Smooth muscle cell of the brain vasculature (primary cell): ENCODE measurements at places on chromosomes 2 and 18.

GRCh38 chr2:105375001-105375561 lies 23.8 kb downstream of the FHL2 start:
- DNase-seq: peak; percentile 73

DNA sequence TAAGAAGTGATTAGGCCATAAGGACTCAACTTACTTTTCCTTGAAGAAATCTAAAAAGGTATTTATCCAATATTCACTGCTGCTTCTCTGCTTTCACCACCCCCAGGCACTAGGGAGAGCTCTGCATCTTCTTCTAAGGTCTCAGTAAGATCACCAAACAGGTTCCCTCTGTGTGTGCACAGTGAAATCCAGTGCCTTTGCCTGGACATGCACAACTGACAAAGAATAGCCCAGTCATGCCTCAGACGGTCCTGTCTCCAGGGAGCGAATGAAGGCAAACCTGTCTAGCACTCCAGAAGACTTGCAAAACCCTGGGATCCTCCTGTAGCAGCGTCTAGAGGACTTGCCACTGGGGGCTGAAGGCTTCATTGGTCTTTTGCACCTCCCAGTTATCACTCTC lies 344.5 kb upstream of the LRATD1 start:
- no peak for DNase-seq

DNA sequence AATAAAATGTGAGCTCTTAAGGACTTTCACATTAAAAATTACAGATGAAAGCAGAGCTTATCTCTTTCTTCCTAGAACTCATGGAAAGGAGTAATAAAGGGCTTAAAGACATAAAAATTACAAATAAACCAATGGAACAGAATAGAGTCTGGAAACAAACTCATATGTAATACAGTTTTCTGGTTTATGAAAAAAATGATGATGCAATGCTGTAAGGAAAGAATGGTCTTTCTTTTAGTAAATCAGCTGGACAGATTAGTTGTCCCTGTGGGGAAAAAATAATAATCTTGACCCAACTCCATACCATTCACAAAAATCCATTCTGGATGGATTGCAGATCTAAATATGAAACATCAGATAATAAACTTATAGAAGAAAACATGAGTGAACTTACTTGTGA lies 54.2 kb downstream of the TMEM185B start:
- no peak for DNase-seq

DNA sequence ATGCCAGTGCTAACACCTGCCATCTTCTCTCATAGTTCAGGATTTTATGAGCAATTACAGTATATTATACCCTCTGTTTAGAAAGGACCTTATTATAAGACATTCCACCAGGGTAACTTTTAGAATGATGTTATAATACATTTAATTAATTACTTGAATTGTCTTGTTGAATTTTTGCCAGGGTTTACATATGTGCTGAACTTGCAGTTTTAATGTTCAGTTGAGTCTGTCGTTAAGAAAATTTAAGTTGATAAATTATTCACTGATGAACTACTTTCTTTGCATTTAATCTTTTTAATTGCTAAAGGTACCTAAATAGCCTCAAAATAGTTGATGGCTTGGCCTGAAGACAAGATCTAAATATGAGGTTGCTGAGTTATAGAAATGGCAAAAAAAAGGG lies 68.1 kb downstream of the SCN2A start:
- DNase-seq: no peak

- no peak for DNase-seq
Measured at GRCh38 chr18:78754311-78755043, 225.1 kb upstream of the SALL3 start.

- no peak for DNase-seq
Measured at GRCh38 chr18:34283506-34283905, 58.8 kb upstream of the NOL4 start.

DNA sequence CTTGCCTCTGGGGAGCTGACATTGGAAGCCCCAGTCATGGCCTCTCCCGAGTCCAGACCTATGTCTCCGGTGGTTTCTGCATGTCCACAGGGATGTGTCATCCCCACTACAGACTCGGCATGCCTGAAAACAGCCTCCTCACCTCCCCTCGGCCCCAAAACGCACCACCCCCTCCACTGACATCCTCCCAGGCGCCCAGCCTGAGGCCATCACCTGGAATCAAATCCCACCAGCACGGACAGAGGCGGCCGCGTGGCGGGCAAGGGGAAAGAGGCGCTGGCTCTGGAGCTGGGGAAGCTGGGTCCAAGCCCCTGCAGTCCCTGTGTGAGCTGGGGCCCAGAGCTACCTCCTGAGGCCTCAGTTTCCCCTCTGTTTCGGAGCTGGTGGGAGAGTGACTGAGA lies 69.9 kb upstream of the SMAD7 start:
- DNase-seq: no peak

DNA sequence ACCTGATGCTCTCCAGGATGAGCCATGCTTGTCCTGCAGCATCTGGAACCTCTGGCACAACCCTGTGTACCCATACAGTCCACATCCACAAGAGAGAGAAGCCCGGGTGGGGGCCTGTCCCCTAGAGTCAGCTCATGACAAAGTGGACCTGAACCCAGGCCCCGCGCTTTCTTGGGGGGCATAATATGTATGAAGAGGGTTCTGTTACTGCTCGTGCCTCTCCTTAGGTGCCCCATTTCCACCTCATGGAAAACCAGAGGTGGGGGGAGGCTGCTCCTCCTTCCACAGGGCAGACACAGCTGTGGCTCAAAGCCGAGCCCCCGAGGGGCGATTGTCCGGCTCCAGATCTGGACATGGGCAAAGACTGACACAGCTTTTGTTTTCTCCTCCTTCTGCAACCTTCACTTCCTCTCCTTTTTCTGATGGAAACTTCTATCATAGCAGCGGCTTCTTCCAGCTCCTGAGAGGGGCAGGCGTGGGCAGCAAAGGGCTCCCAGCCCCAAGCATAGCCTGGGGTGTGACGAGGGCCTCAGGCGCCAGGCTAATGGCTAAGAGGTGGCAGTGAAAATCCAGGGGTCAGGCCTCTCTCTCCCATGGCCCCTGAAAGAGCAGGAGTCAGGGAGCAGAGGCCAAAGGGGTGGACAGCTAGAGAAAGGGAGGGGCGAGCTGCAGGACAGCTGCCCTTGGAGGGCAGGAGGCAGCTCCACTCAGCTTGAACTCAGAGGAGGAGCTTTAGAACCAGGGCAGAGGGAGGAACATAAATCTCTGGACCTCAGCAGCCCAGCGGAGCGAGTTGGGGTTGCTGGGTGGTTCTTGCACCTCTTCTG lies 155.5 kb downstream of the ZFP36L2 start:
- DNase-seq: no peak

DNA sequence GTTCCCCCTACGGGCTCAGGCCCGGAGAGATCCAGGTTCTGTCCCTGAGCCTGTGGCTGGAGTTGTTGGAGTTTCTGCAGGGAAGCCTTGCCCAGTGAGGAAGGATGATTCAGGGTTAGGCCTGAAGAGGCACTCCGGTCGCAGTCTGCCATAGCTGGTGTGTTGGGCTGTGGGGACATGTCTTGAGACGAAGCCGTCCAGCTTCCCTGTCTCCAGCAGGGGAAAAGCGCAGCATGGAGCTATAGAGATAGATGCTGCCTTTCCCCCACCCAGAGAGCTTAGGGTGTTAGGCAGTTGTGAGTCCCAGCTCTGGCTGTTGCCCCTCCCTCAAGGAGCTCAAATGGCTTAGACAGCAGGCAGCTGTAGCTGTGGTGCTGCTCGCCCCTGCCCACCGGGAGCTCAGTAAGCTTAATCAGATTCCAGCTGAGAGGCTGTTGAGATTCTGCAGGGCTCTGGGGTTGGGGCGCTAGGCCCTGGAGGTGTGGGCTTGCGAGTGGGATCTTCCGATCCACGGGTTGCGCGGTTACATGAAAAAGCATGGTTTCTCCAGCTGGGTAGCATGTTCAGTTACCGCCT lies 103.9 kb downstream of the PMAIP1 start:
- no peak for DNase-seq

DNA sequence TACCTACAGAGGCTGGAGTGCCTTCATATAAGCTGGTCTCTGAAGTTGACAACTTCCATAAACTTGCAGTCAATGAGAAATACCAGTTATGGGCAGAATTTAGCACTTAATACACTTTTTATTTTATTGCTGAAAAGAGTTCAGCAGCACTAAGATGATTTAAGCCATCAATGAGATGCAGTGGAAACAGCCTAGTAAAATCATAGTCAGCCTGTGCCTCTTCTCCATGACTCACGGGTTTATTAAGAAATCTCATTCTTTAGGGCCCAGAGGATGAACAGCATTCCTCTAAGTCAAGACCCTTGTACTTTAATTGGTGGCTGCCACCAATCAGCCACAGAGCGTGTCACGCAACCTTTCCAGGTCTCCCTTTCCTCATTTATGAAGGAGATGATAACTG lies 1357.9 kb upstream of the CELF4 start:
- DNase-seq: no peak

- DNase-seq: no peak
Measured at GRCh38 chr18:3328532-3328931, 66.6 kb downstream of the MYL12B start.

DNA sequence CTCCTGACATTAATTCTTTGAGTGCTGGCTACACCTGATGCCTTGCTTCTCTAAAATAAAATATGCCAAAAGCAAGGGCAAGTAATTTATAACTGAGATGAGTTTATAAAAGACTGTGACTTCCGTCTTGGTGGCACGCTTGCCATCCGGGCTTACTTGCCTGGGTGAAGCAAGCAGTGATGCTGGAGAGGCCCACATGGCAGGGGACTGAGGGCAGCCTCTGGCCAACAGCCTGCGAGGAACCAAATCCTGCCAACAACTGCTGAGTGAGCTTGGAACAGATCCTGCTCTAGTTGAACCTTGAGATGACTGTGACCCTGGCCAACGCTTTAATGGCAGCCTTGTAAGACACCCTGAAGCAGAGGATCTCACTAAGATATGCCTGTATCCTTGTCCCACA lies 96.1 kb upstream of the CAPN13 start:
- DNase-seq: no peak

DNA sequence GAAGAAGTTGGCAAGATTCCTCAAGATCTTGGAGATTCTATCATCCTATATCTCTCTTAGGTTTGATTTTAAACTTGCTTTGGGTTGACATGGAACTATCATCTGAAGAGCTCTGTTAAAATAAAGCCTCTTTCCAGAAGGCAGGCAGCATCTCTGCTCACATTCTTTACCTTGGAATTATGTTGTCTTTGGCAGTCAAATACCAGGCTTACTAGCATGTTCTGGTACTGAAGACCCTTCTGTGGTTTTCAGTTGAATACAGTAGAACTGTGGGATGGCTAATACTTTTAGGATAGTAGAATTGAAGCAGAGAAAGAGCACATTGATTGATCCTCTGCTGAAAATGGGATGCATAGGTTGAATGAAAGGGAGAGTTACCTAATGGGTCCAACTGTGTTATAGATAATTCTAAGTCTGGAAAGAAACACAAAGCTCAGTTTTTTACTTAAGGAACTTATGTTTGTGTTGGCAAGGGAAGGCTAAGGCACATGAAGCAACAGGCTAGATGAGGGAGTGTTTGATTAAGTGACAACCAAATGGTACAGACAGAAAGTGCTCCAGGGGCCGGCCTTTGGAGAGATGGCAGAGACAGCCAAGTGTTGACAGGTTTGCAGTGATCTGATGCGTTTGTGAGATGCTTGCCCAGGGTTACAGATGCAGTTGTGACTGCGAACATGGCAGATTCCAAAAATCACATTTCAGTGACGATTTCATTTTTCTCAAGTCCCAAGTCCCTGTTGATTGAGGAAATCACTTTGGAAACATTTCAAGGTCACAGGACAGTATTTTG lies 397.9 kb downstream of the MEIS1 start:
- no peak for DNase-seq

DNA sequence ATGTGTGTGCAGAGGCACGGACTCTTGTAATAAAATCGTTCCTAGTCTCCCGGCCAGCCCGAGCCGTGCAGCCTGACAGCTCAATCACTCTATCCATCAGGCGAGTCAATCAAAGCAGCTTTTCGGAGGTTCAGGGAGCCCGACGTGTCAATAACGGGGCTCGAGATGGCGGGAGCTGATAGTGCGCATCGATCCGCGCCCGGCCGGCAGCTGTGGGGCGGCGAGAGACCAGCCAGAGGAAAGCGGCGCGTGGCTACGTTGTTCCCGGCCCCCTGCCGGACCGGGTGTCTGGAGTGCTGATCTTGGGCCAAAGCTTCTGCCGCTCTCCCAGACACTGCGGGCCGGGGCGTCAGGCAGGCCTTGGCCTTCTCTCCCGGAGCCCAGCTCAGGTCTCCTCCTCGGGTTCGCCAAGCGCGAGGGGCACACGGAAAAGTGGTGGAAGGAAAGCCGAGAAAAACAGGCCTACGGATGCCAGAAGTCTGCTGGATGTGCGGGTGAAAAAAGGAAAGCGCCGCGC lies 2.4 kb downstream of the EN1 start:
- no peak for DNase-seq

- DNase-seq: peak; percentile 82
Measured at GRCh38 chr2:166373951-166374350, 1.8 kb downstream of the SCN9A start.

- no peak for DNase-seq
Measured at GRCh38 chr2:177535958-177536504, 143.5 kb downstream of the AGPS start.

DNA sequence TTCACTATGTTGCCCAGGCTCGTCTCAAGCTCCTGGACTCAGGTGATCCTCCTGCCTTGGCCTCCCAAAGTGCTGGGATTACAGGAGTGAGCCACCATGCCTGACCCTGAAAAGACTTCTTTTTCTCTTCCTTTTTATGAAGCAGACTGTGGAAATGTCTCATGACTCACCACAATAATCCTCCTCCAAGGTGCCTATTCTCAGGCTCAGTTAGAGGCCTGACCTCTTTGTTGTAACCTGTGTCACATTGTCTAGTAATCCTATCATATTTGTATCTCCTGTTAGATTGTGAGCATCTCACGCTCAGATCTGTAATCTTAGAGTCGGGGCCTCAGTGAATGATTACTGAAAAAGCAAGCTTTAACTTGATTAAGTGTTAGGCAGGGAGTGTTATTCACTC lies 18.3 kb upstream of the TAF4B start:
- no peak for DNase-seq

- no peak for DNase-seq
Measured at GRCh38 chr2:183253441-183254130, 129.3 kb downstream of the NUP35 start.

DNA sequence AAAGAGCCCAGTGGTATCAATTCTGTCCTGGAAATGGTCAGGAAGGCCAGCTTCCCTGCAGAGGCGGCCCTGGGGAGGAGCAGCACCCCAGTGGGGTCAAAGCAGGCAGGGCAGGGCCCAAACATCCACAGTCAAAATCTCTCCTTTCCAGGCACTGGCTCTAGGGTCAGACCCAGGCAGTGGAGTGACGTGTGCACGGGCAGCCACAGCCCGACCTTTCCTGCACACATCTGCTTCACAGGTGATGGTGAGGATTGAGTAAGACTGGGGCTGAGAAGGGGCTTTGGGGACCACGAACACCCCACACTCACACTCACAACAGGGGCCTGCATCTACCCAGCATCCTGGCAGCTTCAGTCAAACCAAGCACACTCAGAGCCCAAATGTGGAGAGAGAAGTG lies 97.8 kb upstream of the GLI2 start:
- DNase-seq: no peak

DNA sequence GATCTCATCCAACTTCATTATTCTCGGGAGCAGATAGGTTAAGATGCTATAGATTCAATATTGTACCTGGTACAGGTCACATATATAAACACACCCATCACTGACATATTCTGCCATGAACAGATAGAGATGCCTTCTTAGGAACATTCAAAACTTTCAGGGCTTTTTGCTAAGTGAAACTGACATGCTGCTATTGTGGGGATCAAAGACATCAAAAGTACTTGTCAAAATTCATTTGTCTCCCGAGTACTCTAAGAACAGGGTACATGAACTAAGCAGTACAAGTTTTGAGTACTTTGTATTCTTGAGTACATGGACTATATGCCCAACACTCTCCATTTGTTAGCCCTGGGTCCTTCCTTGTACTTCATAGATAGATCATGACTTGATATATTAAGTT lies 173.5 kb downstream of the FSHR start:
- no peak for DNase-seq
